HFFc6 (cell line): ENCODE measurements at places on chromosomes 3 and 15.
A peak's percentile ranks its signal among the peaks of the same experiment; 100 is the strongest.

GRCh38 chr15:62250186-62250585 is 85.1 kb upstream of the C2CD4B start:
- no peak for DNase-seq

DNA sequence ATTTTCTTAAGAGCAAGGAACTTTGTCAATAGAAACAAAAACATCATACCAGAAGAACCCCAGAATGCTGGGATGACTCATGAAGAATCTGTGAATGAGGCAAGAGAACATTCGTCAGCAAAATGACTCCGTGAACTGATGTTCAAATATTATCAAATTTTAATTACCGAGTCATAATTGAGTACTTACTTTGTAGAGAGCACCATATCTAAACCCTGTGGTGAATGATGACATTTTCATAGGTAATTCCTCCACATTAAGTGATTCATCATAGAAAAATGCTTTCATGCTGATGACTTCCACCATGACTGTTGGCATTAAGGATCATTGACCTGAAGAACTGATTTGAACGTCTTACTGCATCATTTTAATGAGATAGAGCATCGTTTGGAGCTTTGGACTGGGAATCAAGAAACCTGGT is 56.3 kb downstream of the PPARG start:
- DNase-seq: peak; percentile 70

DNA sequence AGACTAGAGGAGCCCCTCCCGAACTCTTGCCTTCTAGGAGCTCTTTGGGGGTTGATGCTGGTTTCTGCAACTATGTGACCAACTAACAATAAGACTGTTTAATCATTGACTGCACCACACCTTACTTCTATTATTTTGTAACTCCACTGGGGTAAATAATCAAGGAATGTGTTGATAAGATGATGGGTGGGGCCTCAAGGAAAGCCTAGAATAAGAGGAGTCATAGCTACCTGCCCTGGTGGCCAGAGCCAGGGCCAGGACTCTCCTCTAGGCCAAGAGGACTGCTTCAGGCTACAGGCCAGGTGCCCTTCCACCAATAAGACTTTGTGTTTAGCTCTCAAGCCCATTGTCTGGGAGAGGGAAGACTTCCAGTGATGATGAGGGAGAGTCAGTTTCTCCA is 41.2 kb upstream of the PIAS1 start:
- DNase-seq: no peak

- no peak for DNase-seq
These were observed 7.8 kb upstream of the PTX3 start for GRCh38 chr3:157428853-157429252.

DNA sequence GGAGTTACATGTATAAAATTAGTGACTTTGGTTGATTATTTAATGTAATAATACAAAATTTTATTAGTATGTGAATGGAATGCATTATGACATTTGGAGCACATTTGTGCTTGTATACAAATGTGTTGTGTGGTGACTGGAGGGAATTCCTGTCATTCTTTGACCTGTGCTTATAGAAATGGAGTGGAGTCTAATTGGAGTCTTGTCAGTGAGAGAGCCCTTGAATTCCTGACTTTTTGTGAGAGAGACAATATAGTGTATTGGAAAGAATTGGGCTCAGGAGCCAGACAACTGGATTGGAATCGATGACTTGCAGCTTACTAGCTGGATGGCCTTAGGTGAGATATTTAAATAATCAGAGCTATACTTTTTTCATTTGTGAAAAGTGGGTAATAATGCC is 9.4 kb downstream of the TCF12 start:
- DNase-seq: no peak

GRCh38 chr3:141659821-141660613 is 78.1 kb upstream of the RNF7 start:
- DNase-seq: peak; percentile 24

DNA sequence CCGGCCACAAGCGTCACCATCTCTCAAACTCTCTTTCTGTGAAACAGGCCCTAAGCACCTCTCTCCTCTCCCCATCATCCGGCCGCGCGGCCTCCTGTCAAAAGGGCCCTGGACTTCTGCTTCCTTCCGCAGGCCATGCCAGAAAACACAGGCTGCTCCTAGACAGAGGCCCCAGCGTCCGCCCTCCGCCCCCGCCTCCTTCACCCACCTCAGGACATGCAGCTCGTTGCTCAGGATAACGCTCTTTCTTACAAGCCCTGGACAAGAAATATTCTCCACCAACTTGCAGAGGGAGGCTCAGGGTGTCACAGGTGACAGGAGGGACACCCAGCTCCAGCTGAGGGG is 212.0 kb downstream of the XXYLT1 start:
- DNase-seq: no peak

GRCh38 chr15:63887630-63888029 is 53.9 kb upstream of the HERC1 start:
- DNase-seq: no peak

GRCh38 chr15:52546031-52546751 is 17.5 kb upstream of the MYO5A start:
- DNase-seq: no peak

- no peak for DNase-seq
These were observed 39.3 kb downstream of the EMC4 start for GRCh38 chr15:34264076-34264475.

- no peak for DNase-seq
These were observed 109.9 kb downstream of the TLE3 start for GRCh38 chr15:69987492-69988489.

DNA sequence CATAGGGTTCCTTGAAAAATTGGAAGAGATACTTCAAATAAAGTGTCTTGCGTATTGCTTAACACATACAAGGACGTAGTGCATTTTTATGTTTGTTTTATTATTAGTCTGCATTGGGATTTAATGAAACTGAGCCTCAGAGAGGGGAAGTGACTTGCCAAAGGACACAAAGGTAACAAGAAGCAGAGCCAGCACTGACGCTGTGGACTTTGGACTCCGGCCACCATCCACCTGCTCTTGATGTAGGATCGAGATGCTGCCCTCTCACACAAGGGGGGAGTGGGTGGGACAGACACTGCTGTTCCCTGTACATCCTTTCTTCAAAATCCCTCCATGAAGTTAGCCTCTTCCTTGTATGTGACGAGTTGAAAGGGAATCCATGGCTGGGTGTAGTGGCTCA is 435.4 kb upstream of the RGMA start:
- no peak for DNase-seq

DNA sequence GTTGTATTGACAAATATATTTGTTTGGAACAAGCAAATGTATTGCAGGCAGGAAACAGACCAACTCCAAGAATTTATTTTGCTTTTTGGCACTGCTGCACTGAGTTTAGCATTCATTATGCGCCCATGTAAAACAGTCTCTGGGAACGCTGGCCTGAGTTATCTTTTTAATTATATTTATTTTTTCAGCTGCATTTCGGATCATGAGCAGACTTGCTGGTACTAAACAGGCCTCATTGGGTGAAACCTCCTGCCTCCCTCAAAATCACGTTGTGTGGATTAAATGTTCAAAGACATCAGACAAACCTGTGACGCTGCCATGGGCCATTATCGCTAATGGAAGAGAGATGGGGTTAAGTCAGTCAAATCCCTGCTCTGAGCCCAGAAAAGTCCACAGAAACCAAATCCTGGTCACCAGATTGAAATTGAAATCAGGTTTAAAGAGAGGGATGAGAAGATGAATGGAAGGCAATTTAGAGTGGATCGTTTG is 511.1 kb upstream of the PROK2 start:
- no peak for DNase-seq

DNA sequence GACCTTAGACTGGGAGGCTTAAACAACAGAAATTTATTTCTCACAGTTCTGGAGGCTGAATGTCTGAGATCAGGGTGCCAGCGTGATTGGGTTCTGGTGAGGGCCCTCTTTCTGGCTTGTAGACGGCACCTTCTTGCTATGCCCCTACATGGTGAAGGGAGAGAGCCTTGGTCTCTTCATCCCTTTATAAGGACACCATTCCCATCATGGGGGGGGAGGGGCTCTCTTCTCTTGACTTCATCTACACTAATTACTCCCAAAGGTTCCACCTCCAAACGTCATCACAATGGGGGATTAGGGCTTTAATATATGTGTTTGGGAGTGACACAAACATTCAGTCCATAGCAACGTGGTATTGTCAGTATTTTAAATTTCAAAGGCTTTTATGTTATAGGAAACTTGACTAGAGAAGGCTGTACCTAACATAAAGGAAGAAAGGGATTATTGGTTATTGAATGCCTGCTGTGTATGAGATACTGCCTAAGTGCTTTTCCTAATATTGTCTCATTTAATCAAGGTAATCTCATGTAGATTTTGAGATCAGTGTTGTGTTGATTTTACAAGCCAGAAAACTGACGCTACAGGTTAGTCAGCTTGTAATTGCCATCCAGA is 20.9 kb downstream of the SYN2 start:
- no peak for DNase-seq

DNA sequence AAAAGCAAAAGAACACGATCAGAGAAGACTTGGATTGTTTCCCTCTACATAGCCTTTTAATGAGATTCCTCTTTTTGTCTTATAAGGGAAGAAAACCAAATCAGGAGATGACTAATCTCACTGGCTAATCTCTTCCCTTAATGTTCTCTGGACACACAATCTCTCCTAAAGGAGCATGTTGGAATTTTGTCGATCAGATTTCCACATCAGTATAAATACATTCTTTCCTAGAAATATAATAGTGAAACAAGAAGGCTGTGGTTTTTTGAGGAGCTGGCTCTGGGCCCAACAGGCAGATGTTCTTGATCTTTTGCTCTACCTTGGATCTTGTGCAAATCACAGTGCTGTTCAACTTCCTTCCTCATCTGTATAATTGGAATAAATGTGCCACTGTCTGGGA is 94.0 kb downstream of the GTPBP8 start:
- peak; percentile 36 for DNase-seq

GRCh38 chr15:65869126-65869953 is at the start of gene RAB11A:
TSS of gene RAB11A (plus strand) at chr15:65869491. CDS start at chr15:65869586, 95 bp downstream.
- peak; percentile 94 for DNase-seq

DNA sequence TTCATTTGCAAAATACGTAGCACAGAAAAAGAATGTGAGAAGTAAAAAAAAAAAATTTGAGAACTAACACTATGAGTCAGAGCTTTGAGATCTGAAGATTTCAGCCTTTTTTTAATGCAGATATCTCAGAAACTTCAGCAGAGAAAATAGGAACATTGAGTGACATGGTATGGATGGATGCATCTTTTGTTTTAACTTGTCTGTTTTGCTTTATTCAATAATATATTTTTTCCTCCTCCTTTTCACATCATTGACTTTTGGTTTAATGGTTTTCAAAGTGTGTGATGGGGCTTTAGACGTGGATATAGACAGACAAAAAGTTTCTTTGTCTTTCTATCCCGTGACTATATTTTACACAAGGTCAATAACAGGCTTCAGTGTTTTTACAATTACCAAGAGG is 426.7 kb upstream of the FRG2C start:
- no peak for DNase-seq

DNA sequence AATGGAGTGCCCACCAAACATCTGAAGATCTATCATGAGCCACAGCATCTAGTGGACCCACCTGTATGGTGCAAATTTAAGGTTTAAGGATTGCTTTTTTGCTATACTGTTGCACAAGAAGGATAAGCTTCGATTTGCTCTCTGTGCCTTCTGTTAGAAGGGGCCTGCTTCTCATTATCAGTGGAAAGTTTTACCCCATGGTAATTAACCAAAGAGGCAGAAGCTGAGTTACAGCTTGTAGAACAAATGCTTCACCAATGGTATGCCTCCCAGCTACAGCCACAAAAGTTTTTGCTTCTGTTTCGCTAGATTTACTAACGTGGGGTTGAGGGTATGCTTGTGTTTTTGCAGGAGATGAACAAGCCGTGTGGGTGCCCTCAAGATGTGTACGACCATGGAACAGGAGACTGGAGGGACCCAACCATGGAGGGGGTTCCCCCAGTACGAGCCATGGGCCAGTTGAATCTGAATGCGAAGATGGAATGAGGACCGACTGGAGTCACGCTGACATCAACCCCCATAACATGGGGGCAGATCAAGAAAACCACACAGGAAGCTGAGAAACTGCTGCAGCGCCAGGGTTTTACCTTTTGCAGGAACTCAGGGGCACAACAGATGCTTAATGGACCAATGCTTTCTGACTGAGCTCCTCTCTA is 43.5 kb downstream of the ACAD9 start:
- DNase-seq: no peak

DNA sequence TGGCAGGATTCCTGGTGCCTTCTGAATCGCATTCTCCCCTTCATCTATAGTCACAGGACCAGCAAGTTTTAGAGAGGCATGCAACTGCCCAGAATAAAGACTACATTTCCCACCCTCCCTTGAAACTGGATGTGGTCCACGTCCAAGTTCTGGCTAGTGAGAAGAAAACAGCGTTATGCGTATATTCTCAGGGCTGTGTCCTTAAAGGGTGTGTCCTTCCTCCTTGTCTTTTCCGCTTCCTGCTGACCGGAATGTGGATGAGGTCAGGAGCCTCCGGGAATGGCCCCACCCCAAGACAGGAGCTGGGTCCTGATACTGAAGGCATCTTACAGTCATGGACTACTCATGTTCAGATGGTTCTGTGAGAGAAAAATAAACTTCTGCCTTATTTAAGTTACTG is 20.2 kb downstream of the CHST2 start:
- DNase-seq: peak; percentile 15

DNA sequence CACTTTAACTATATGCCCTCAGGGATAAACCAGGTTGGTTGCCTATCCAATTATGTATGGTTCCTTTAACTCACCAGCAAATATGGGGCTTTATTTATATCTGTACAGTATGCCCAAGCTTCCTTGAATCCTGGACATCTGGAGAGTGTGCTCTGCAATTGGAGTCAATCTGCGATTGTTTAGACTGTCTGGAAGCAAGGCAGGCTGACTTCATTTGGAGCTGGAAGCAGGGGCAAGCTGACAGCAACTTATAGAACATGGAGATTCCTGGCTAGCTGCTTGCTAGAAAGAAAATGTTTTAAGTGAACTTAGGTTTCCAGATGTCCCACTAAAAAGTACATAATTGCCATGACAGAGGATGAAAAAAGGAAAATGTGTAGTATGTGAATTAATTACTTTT is 63.7 kb upstream of the TPRG1 start:
- DNase-seq: no peak

GRCh38 chr15:48373821-48374451 is 42.7 kb downstream of the DUT start:
- peak; percentile 88 for DNase-seq

DNA sequence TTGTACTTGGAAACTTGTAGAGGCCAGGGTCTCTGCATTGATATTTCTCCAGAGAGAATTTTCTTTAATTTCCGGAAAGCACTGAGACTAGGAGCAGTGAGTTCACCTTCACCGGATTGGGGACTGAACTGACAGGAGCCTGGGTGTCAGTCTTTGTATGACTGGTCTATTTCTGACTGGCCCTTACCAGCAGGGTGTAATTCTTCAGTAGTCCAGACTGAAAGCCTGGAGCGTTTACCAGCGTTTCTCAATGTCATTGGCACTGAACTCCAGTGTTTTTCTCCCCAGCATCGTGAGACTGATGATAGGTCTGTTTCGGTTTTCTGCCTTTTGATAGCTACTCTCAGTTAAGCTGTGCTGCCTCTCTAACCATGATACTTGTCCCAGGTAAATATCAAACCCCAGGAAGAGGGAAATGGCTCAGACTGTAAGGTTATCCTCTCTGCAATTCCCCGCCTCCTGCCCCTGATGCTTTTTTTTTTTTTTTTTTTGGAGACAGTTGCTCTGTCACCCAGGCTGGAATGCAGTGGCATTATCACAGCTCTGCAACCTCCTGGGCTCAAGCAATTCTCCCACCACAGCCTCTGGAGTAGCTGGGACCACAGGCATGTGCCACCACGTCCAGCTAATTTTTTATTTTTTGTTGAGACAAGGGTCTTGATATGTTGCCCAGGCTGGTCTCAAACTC is 103.6 kb downstream of the CACNA2D3 start:
- DNase-seq: no peak

GRCh38 chr15:90552162-90552928 is 22.6 kb downstream of the CRTC3 start:
- peak; percentile 95 for DNase-seq

- no peak for DNase-seq
These were observed 317.3 kb downstream of the TLE3 start for GRCh38 chr15:69780374-69780773.
